ENCODE measurements at places on chromosomes 7 and 10.

- DNase-seq, result no peak
Observed at GRCh38 chr10:103683851-103684250, 171.5 kb downstream of the SH3PXD2A start.

DNA sequence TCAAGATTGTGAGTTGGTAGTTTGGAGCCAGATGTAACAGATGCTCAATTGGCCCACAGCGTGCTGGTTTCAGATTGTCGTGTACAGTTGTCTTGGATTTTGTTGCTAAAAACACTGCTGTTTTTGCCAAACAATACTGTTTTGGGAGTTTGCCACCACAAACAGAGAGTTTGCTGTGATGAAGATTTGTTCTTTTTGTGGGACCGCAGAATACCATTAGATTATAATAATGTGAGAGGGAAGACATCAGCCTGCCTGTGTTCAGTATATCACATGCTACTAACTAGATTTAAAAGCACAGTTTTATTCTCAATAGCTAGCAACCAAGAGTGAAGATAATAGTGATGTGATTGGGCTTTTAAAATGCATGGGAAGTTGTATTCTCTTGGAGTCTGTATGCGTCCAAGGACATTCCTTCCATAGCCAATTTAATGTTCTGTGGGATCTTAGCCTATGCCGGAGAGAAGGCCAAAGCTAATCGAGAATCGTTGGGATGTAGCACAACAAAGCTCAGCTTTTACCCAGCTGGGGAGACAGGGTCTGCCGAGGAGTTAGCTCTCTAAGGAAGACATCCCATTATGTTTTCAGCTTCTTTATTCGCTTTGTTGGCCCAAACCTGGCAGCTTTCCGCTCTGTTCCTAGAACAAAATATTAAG lies 18.7 kb upstream of the ITGA8 start:
- DNase-seq, result no peak

- no peak for DNase-seq
Observed at GRCh38 chr7:28406192-28406591, 6.1 kb upstream of the CREB5 start.

- DNase-seq, result no peak
Observed at GRCh38 chr7:128909625-128910568, 612 bp downstream of the KCP start.

- DNase-seq, result no peak
Observed at GRCh38 chr10:4159173-4159572, 374.2 kb upstream of the KLF6 start.

- DNase-seq, result no peak
Observed at GRCh38 chr7:131328377-131329175, 900 bp downstream of the MKLN1 start.

All from COR-L47 (cell line).